ENCODE measurements at places on chromosomes 7 and 10. TPM values are rescaled to one million over a fixed set of nuclear protein-coding genes. Genes with fewer than 3 reads are reported as not detected.

GRCh38 chr7:88806280-88807037 is 10.9 kb upstream of the TEX47 start:
- no peak for DNase-seq

- DNase-seq: no peak
Observed at GRCh38 chr7:50645186-50645585, 80.0 kb upstream of the DDC start.

DNA sequence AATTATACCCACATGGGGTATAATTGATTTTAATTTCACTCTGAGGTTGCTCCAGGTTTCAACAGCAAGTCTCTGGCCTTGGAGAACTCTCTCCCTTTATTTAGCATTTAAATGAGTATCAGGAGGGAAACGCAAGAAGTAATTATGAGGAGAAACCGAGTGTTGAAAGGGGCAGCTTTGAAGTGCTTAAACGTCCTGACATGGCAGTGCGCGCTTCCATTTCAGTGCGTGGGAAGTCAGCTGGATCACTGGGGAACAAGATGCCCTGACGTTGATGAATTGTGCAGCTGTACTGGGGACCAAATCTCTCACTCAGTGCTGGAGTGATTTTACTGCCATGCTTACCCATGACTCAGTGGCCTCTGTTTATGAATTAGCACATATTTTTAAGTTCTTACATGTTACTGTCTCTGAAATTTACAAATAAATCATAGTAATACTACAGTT is 106.0 kb upstream of the PRR15 start:
- DNase-seq: no peak

HGF gene
- total RNA-seq: 48.8 TPM

- no peak for DNase-seq
Observed at GRCh38 chr10:114681542-114681941, 23.5 kb upstream of the ABLIM1 start.
